ENCODE measurements at places on chromosomes 1 and 21. TPM values are rescaled to one million over a fixed set of nuclear protein-coding genes. Genes with fewer than 3 reads are reported as not detected.
A peak's percentile ranks its signal among the peaks of the same experiment; 100 is the strongest.

- DNase-seq, result no peak
- H3K27me3 ChIP-seq, result peaks cover 54% of the 10 kb centered on the region
- H3K4me1 ChIP-seq, result no peaks in the 10 kb centered on the region
- no peaks in the 10 kb centered on the region for H3K36me3 ChIP-seq
These were observed 12.1 kb downstream of the LGR6 start for GRCh38 chr1:202205523-202206190.

DNA sequence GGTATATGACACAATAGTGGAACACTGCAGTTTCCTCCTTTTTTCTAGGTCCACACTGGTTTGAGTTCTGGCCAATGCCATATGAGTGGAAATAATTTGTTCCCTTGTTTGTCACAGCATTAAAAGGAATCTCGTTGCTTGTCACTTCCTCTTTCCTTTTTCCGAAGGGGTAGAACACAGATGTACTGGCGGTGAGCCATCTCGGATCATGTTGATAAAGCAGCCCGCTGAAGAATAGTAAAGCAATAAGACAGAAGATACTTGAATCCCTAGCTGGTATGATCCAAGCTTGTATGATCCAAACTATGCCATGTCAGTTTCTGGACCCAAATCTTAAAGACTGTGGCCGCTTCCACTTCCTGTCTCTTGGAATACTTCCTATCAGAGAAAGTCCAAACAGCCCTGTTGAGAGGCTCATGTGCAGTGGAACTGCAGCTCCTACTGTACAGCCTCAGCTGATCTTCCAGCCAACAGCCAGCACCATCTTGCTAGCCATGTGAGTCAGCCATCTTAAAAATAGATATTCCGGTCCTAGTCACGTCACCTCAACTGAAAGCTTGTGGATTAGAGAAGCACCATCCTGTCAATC lies 40.3 kb downstream of the CFHR5 start:
- no peaks in the 10 kb centered on the region for H3K36me3 ChIP-seq
- H3K27me3 ChIP-seq, result no peaks in the 10 kb centered on the region
- H3K4me3 ChIP-seq, result no peak overlapping the region
- H3K27ac ChIP-seq, result no peak overlapping the region

- no peak overlapping the region for H3K4me3 ChIP-seq
- peak; percentile 91 for DNase-seq
- H3K36me3 ChIP-seq, result no peaks in the 10 kb centered on the region
- peak overlapping the region; percentile 87 for H3K27ac ChIP-seq
- H3K4me1 ChIP-seq, result peaks cover 4% of the 10 kb centered on the region
These were observed 14.8 kb upstream of the SLC45A1 start for GRCh38 chr1:8303141-8303540.

TMCC2 gene
- total RNA-seq, result 2.0 TPM

- no peaks in the 10 kb centered on the region for H3K4me1 ChIP-seq
- H3K36me3 ChIP-seq, result peaks cover 6% of the 10 kb centered on the region
- H3K4me3 ChIP-seq, result no peak overlapping the region
These were observed 139.5 kb downstream of the TLR5 start for GRCh38 chr1:223003549-223003948.

DNA sequence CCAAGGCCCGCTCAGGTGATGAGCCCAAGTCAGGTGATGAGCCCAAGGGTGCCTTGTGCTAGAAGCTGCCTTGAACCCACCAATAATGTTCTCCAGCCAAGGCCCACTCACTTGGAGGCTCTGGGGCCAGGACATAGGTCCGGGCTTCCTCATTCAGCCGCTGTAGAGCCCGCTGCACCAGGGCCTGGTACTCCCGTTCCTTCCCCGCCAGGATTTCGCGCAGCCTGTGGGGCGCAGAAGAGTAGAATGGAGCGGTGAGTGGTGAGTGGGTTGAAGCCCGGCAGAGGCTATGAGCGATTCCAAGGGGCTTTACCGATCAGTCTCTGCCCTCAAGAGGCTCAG lies 10.5 kb downstream of the MAP3K6 start:
- H3K36me3 ChIP-seq, result peaks cover 32% of the 10 kb centered on the region
- no peaks in the 10 kb centered on the region for H3K4me1 ChIP-seq
- no peak overlapping the region for H3K27ac ChIP-seq
- no peaks in the 10 kb centered on the region for H3K27me3 ChIP-seq

GRCh38 chr1:56064705-56065104 lies 514.7 kb downstream of the PLPP3 start:
- no peak overlapping the region for H3K27ac ChIP-seq
- H3K4me1 ChIP-seq, result peaks cover 11% of the 10 kb centered on the region
- no peaks in the 10 kb centered on the region for H3K36me3 ChIP-seq

DNA sequence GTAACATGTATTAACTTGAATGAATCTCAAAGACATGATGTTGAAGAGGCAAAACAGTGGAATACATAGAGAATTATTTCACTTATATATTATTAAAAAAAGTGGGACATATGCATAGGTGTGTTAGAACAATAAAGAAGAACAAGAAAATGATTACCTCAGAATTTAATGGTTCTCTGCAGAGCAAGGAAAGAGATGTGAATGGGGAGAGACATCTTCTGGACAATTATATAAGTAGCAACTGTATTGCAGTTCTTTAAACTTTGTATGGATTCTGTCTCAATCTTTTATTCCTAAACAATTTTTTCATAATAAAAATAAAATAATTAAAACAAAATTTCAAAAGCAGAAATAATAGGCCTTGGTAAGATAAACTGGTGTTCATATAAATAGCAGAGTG lies 674.9 kb upstream of the ADGRL4 start:
- no peaks in the 10 kb centered on the region for H3K36me3 ChIP-seq
- H3K4me1 ChIP-seq, result no peaks in the 10 kb centered on the region
- H3K27me3 ChIP-seq, result no peaks in the 10 kb centered on the region
- no peak overlapping the region for H3K4me3 ChIP-seq

DNA sequence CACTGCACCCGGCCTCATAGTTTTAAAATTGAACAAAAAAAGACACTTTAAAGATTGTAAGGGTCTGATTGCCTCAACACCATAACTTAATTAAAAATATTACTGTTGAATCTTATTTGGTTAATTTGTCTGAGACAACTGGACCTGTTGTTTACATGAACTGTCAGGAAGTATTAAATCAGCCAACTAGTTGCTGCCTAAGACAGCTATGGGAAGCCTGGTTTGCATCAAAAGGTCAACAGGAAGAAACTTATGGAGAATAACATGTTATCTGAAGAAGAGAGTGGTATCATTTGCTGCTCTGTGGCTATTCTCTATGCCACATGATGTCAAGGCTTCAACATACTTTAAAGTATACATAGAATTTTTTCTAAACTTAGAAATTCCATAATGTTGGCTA lies 853.5 kb upstream of the ADAMTS5 start:
- H3K27ac ChIP-seq, result no peak overlapping the region
- H3K36me3 ChIP-seq, result no peaks in the 10 kb centered on the region
- H3K27me3 ChIP-seq, result no peaks in the 10 kb centered on the region
- peaks cover 6% of the 10 kb centered on the region for H3K4me1 ChIP-seq
- H3K4me3 ChIP-seq, result no peak overlapping the region

DNA sequence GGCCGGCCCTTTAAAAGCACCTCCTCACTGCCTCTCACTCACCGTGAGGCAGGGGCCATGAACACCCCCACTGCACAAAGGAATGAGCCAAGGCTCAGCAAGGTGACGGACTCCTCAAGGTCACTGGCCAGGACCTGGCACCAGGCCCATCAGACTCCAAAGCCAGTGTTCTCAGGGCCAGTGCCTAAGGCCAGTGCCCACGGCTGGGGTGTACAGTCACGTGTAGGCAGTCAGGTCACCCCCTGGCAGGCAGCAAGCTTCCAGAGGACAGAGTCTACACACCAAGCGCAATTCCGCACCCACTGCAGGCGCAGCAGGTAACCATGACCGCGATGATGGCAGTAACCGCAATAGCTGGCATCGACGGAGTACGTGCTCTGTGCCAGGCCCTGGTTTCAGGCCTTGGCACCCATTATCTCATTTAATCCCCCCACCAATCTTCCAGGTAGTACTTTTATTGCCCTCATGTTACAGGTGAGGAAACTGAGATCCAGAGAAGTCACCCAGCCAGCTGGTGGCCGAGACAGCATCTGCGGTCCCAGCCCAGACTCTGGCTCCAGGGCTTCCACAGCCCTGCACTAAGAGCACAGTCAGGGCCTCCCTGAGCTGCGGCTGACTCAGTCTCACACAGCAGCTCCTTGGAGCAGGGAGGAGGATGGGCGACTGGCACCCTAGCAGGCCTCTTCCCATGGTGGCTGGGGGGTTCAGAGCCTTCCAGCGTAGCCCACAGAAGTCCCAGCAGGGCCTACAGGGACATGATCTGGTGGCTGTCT lies 27.0 kb downstream of the RAP1GAP start:
- no peak overlapping the region for H3K4me3 ChIP-seq
- H3K27me3 ChIP-seq, result peaks cover 27% of the 10 kb centered on the region
- H3K27ac ChIP-seq, result no peak overlapping the region
- no peaks in the 10 kb centered on the region for H3K36me3 ChIP-seq

FNDC5 gene
- 1.7 TPM for total RNA-seq

- no peaks in the 10 kb centered on the region for H3K4me1 ChIP-seq
- no peak for DNase-seq
- no peaks in the 10 kb centered on the region for H3K36me3 ChIP-seq
- H3K4me3 ChIP-seq, result no peak overlapping the region
These were observed 92.2 kb downstream of the CD58 start for GRCh38 chr1:116478621-116479020.

C1orf141 gene
- total RNA-seq, result not detected

NSL1 gene
- total RNA-seq, result 32.8 TPM

DNA sequence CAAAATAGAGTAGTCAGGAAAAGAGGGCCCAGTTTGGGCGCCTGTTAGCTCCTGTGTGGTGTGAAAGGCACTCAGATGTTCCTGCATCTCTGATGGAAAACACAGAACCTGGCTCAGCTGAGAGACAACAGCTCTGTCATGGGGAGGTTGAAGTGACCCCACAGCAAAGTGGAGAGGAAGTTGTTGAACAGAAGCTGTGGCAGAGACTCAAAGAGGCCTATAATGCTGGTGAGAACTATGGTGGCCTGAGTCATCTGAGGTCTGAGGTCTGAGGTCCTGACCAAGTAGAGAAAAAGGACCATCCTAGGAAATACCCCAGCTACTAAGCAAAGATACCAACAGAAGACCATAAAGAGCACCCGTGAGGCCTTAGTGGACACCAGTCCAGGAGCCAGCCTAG lies 45.6 kb upstream of the JAK1 start:
- no peak overlapping the region for H3K27ac ChIP-seq
- no peaks in the 10 kb centered on the region for H3K27me3 ChIP-seq
- no peak overlapping the region for H3K4me3 ChIP-seq
- no peak for DNase-seq
- no peaks in the 10 kb centered on the region for H3K36me3 ChIP-seq

DNA sequence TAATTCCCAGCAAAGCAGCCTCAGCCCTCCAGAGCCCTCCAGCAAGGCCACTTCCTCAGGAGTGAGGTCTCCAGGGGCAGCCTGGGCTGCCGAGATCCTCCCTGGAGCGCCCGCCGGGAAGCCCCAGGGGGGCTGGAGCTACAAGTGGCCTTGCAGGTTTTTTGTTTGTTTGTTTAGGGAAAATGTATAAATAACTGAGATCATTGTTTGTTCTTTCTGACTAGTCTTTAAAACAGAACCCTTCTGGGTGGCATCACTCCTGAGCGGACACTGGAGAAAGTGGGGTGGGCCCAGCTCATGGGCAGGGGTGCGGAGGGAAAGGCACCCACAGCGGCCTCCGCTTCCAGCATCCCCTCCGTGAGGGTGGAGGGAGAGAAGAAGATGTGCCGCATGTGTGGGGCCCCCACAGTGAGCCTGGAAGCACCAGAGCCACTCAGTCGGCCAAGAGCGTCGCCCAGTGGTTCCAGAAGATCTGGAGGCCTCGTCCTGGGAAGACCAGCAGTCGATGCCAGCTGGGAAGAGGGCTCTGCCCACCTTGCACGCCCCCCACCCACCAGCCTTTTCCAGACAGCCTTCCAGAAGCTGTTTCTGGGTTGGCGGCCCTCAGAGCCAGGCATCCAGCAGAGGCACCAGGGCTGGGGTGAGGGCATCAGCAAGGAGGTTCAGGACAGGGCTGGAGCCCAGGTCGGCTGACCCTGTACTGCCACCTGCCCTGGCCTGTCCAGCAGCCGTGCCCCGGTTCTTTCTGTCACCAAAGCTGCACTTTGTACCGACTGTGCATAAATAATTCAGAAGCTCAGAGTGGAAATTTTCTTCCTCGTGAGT lies 34.6 kb downstream of the TFF3 start:
- peaks cover 7% of the 10 kb centered on the region for H3K4me1 ChIP-seq
- H3K36me3 ChIP-seq, result peaks cover 14% of the 10 kb centered on the region
- no peaks in the 10 kb centered on the region for H3K27me3 ChIP-seq
- no peak for DNase-seq
- H3K27ac ChIP-seq, result no peak overlapping the region

BSND gene
- not detected for total RNA-seq
